ENCODE measurements at places on chromosomes 7 and 10. TPM values are rescaled to one million over a fixed set of nuclear protein-coding genes. Genes with fewer than 3 reads are reported as not detected.

Gene NODAL
- total RNA-seq = not detected

Gene GALNT17
- 27.0 TPM for total RNA-seq

Gene SLC35G1
- total RNA-seq = 4.9 TPM

Gene LIPK
- total RNA-seq = not detected

Gene CFTR
- 2.0 TPM for total RNA-seq

Gene RADIL
- total RNA-seq = 4.9 TPM

Gene ADK
- total RNA-seq = 42.8 TPM

Gene SPAM1
- total RNA-seq = not detected

Gene BTBD16
- total RNA-seq = 2.6 TPM

Gene RSPH10B
- total RNA-seq = not detected

Gene SPDYE2B
- not detected for total RNA-seq

Gene CDNF
- 1.9 TPM for total RNA-seq

Gene PRSS2
- not detected for total RNA-seq

Gene CCM2
- total RNA-seq = 19.5 TPM

Gene SLC29A3
- 4.8 TPM for total RNA-seq

Gene ADO
- 26.3 TPM for total RNA-seq

Gene RAB11FIP2
- 56.5 TPM for total RNA-seq

Gene NFE2L3
- 2.4 TPM for total RNA-seq

Gene AKR1D1
- total RNA-seq = not detected

Gene CPN1
- 0.16 TPM for total RNA-seq

Gene ABLIM1
- total RNA-seq = 71.3 TPM

Gene NUTM2B
- 0.21 TPM for total RNA-seq

Gene CRYGN
- total RNA-seq = 0.16 TPM

Gene PIP4K2A
- 27.0 TPM for total RNA-seq

Gene CNTNAP2
- total RNA-seq = 23.3 TPM

Gene LIPA
- 63.0 TPM for total RNA-seq

Gene WASL
- total RNA-seq = 56.3 TPM

Gene DYNC1I1
- 2.2 TPM for total RNA-seq
